GM12891 (cell line): ENCODE measurements at places on chromosomes 3 and 15.

DNA sequence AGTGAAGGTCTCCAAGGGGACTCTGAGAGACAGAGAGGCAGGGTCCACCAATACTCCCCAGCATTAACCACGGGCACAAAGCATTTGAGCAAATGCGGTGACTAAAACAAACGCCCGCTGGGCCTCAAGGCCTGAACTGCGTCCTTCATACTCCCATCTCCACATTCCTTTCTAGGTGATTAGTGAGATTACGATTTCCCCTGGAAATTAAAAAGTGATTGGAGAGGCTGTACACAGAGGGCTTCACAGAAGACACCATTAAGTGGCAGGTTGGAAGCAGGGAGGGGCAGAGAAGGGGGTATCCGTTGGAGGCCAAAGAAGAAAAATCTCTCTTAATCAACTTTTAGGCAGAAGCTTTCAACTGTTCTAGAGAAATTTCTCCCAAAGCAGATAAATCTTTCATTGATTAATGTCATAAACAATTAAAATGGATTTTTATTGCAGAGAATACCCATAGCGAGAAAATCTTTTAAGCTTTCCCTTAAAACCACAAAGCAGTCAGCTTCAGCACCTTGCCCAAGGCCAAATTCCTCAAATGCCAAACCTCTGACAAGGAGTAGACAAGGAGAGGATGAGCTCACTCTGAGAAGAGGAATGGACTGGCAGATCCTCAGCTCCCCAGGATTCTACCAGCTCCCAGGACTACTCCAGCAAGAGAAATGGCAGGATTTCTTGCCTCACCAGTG is 38.2 kb downstream of the MB21D2 start:
- DNase-seq, result no peak

- no peak for DNase-seq
Observed at GRCh38 chr15:52567871-52568600, 794 bp downstream of the ARPP19 start.

GRCh38 chr15:101482526-101483371 is 6.8 kb downstream of the PCSK6 start:
- DNase-seq, result no peak

DNA sequence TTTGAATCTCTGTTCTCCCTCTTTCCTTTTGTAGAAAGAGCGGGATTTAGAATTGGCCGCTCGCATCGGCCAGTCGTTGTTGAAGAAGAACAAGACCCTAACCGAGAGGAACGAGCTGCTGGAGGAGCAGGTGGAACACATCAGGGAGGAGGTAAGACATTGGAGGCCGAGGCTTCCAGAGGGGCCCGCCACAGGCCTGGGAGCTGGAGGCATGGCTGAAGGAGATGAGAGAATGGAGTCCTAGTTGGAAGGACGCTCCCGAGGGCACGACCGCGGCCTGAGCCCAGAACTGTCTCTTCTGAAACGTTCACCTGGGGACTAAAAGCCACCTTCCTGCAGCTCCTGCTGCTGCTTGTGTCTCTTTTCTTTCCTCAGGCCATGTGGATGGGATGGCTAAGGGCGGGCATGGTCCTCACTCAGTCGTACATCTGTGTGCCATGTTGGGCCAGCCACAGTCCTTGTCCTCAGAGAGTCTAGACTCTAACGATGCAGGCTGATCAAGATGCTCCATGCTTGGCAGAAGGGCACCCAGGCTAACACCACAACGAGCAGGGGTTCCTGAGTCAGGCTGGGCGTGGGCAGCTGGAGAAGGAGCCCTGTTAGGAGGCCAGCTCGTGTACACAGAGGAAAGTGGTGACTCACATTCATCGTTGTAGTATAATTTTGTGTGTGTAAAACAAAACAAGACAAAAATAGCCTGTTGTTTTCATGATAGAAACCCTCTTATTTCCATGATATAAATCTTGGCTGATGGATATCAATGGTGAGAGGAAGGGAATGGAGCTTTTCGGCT is 81.1 kb downstream of the CCK start:
- no peak for DNase-seq

- no peak for DNase-seq
Observed at GRCh38 chr3:192861972-192862371, 55.7 kb downstream of the MB21D2 start.

DNA sequence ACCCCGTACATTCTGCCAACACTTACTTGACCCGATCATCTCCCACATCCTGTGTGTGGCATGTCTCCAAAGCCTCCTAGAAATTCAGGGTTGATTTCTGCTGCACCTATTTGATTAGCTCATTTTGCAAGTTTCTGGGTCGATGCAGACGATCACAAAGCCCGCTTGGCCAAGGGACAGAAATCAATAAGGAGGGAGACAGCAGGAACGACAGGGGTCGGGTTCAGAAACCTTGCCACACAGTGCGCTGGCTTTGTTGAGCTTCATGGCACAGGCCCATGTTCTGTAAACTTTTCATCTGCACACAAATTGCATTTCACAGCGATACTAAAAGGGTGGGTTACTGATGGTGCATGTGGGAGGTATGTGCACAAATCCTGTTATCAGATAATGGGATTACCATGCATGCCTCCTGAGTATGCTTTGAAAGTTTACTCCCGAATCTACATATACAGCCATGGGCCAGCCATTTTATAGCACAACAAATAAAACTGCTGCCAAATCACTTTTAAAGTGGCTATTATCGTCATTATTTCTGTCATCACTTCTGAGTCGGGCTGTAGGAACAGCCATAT is 95.9 kb upstream of the ATP11B start:
- DNase-seq, result no peak
